H4 (cell line): ENCODE measurements at places on chromosomes 3 and 15. TPM values are rescaled to one million over a fixed set of nuclear protein-coding genes. Genes with fewer than 3 reads are reported as not detected.
A peak's percentile ranks its signal among the peaks of the same experiment; 100 is the strongest.

TNIK gene
- 0.62 and 5.5 TPM in 2 replicates for total RNA-seq

DNA sequence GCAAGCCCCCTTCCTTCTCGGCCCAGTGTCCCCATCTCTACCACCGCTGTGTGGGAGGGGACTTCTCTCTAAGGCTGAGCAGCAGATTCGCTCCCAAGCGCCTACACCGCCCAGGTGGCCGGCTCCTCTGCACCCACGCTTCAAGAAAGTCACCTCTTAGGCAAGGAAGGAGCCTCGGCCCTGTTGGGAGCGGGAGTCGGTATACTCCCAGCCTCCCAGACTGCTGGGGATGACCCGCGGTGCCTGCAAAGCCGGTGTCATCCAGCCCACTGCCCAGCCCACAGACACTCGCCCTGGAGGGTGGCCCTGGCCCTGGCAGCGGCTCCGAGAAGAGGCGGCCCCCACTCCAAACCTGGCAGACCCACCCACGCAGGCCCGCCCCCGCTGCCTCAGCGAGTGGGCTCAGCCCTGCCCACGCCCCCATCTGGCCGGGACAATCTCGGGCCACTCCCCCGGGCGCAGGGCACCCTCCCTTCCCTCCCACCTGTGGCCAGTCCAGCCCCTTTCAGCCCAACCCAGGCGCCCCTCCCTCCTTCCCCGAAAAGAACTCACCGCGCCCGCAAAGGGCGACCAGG is 396 bp downstream of the CHRNB4 start:
- no peak for DNase-seq

DNA sequence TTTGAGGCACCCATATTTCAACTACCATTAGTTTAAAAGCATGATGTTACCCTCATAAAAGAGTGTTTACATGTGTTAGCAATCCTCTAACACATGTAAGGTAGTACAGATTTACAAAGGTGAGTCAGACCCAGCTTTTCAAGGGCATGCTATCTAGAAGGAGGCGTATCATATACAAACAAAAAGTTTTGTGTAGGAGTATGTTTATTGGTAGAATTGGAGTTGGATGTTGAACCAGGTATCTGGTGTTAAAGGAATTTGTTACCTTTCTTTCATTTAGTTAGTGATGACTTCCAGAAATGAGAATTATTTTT is 2.4 kb downstream of the HACD3 start:
- peak; percentile 44 for DNase-seq

RTP2 gene
- not detected in 2 replicates for total RNA-seq

NANOGP8 gene
- not detected in 2 replicates for total RNA-seq

DNA sequence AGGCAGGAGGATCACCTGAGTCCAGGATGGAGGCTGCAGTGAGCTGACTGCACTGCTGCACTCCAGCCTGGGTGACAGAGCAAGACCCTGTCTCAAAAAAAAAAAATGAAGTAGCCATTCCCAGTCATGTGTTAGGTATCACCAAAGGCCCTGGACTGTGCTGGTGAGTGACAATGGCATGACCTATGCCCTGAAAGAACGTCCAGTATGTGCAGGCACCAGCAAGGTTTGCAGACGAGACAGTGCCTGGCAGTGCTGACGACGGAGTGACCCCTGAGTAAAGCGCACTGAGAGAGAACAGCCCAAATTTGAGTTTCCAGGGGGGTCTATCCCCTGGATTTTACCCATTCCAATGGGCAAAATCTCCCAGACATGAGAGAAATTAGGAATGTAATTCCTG is 45.2 kb downstream of the RBPMS2 start:
- DNase-seq: no peak

GRCh38 chr3:184359610-184360009 is 1.8 kb downstream of the CLCN2 start:
- DNase-seq: no peak

DNA sequence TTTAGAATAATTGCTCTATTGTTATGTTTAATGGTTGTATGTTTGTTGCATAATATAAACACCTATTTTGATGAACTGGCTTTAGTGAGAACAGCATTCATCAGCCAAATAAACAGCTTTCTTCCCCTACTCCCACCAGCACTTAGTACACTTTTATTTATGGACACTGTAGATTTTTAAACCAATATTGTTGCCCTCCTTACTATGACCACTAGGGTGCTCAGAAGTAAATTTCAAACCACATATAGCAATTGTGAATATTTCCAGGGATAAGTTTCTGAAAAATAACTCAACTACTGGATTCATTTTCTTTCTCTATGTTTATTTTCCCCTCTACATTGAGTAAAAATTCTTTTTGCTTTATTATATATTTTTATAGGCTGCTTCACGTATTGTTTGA is 84.7 kb upstream of the PTX3 start:
- DNase-seq: no peak

GRCh38 chr3:44198284-44199269 is 43.1 kb upstream of the TOPAZ1 start:
- DNase-seq: peak; percentile 47

DNA sequence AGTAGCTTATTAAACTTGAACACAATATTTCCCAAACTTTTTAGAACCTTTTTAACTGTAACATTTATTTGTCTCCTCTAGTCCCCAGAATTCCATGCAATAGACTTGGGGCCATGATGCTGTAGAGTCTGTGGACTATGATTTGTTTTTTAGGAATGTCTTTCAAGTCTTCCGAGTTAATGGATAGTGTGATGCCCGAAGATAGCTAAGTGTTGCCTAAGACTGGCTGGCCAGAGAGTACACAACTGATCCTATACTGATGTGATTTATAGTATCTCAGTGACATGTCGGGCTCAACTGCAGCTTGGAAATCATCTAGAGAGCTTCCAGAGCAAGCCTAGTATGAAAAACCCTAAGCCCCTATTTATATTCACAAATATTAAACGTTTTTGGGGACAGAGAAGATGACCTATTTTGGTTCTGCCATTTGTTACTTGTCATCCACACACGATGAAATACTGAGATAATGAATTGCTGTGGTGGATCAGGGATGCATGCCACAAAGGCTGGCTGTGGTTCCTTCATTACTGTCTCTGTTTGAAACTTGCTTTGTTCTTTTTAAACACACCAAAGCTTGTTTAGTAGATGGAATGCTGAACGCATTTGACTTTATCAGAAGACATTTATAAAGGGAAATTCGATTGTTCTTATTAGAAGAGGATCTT is 507.4 kb downstream of the TAFA4 start:
- no peak for DNase-seq

DNA sequence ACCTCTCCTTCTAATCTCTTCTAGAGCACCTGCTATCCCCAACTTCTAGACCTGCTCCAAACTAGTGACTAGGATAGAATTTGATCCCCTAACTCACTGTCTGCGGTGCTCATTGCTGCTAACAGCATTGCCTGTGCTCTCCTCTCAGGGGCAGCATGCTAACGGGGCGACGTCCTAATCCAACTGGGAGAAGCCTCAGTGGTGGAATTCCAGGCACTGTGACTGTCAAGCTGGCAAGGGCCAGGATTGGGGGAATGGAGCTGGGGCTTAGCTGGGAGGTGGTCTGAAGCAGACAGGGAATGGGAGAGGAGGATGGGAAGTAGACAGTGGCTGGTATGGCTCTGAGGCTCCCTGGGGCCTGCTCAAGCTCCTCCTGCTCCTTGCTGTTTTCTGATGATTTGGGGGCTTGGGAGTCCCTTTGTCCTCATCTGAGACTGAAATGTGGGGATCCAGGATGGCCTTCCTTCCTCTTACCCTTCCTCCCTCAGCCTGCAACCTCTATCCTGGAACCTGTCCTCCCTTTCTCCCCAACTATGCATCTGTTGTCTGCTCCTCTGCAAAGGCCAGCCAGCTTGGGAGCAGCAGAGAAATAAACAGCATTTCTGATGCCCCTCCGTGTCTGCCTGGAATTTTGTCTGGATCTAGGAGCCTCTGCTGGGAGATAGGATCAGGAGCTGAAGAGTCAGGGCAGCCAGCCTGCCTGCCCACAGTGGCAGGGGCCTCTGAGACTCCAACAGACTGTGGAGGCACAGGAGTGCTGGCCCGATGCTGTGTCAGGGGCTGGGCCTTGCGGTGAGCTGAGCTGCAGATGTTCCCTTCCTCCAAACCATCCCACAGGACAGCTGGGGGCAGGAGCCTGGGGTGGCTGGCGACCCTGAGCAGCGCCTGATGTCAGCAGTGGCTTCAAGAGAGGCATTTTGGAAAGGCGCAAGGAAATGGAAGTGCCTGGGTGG is 3.0 kb downstream of the ISLR start:
- DNase-seq: no peak

ICE2 gene
- 17.2 and 24.3 TPM in 2 replicates for total RNA-seq

- no peak for DNase-seq
Measured at GRCh38 chr15:70181626-70182255, 84.0 kb upstream of the TLE3 start.

ITPKA gene
- 1.1 and 4.1 TPM in 2 replicates for total RNA-seq

DNA sequence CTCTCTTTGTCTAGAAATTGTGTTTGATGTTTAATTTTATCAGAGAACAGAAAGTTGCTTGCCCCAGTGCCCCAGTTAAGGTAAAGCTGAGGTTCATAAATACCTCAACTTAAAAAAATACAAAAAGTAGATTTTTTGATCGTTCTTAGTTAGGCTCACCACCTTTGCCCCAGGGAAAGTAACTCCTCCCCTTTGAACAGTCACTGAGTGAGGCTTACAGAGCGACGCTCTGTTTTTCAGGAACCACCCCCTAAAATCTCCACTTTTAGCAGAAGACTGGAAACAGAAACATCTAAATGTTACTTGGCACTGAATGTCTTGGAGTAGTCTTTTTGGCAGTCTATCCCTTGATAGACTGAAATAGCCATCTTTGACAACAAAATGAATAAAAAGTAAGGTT is 24.9 kb downstream of the BLM start:
- no peak for DNase-seq

SHF gene
- total RNA-seq: 2.7 and 5.1 TPM in 2 replicates

KNSTRN gene
- 90.3 and 92.9 TPM in 2 replicates for total RNA-seq

DNA sequence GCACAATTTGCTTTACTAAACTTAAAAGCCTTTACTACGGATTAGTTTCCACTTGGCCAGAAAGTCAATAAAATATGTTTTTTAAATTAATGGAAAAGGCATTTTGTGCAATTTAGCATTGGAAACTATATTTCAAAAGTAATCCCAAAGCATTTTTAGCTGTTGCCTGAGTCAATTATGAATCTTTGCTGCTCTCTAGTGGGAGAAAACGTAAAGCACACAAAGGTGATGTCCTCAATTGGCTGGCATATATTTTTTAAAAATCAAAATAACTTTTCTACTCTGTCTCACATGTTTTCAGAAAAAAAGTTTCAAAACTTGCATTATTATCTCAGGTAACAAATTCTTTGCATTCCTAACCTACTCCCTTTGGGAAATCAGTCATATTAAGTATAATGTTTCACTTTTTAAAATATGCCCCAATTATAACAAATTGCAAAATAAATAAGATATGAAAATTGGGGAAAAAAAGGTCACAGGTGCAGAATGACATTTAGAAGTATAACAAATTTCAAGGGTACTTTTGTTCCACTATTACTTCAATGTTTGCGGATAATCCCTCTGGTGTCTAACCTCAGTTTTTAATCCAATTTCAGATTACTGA is 47.2 kb upstream of the TEX55 start:
- peak; percentile 33 for DNase-seq

GRCh38 chr3:150421256-150421655 is 13.2 kb downstream of the TSC22D2 start:
- no peak for DNase-seq

DNA sequence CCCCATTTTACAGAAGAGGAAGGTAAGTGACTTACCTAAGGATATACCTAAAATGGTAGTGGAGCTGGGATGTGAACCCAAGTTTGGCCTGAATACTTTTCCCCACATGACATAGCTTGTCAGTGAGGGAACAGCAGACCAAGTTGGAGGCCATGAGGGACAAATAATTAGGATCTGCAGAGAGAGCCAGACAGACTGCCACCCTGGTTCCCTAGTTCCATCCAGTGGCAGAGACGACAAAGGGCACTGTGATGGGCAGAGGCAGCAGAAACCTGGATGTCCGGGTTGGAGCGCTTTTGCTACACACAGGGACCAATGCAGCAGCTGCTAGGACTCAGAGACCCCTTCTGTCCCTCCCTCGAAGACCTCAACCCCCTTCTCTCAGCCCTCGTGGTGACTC is 1.2 kb downstream of the CPLX3 start:
- DNase-seq: no peak

DNA sequence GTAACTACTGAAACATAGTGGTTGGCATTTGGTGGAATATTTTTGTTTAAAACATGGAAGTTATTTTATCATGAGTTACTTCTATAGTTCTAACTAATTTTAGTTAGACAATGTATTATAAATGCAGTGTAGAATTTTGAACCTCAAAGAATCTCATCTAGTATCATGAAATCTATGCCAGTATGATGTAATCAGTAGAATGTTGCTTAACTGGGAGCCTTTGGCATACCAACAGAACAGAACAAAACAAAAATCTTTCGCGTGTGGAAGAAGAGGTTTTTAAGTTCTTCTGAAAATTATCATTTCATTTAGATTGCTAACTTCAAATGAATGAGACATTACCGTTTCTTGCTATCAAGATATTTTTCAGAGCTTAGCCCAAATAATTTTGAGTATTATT is 98.4 kb upstream of the LRRFIP2 start:
- DNase-seq: no peak

MEIS2 gene
- 13.0 and 28.0 TPM in 2 replicates for total RNA-seq

GRCh38 chr15:97747342-97747741 is 213.2 kb upstream of the ARRDC4 start:
- DNase-seq: no peak

- DNase-seq: no peak
Measured at GRCh38 chr3:179082416-179082815, 10.8 kb upstream of the ZMAT3 start.

FGD5 gene
- 0.17 TPM in 1 of 2 replicates, not detected in the other for total RNA-seq

- DNase-seq: no peak
Measured at GRCh38 chr15:92184142-92184541, 209.5 kb upstream of the ST8SIA2 start.

CCDC54 gene
- total RNA-seq: not detected in 2 replicates

- no peak for DNase-seq
Measured at GRCh38 chr3:152970851-152971250, 135.9 kb downstream of the P2RY1 start.

GRCh38 chr3:157274644-157275137 is 114.7 kb upstream of the CCNL1 start:
- no peak for DNase-seq

- DNase-seq: no peak
Measured at GRCh38 chr3:194787650-194788049, 102.0 kb downstream of the FAM43A start.

GPR149 gene
- total RNA-seq: not detected in 2 replicates

EFCAB12 gene
- 0.06 TPM in 1 of 2 replicates, not detected in the other for total RNA-seq

DNA sequence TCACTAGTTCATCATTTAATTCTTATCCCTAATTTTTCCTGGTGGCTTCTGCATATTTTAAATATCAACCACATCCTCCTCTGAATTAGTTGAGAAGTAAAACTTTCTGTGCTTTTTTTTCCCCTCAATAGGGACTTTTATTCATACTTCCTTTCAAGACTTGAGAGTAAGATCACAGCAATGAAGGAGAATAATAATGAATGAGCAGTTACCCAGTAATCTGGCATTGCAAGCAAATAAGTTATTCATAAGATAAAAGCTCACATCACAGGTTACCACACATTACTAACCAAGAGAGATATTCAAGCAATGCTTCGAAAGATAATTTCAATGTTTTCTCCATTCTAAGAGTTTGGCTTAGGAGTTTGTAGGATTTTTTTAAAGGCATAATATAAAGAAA is 50.3 kb downstream of the BTLA start:
- no peak for DNase-seq

GRCh38 chr3:29655015-29655747 is 374.3 kb downstream of the RBMS3 start:
- no peak for DNase-seq
